ENCODE measurements at places on chromosomes 13 and 19.

- DNase-seq, result no peak
Measured at GRCh38 chr19:13784731-13785452, 10.4 kb upstream of the ZSWIM4 start.

GRCh38 chr13:104473936-104474335 is 1407.7 kb upstream of the SLC10A2 start:
- no peak for DNase-seq

- DNase-seq, result no peak
Measured at GRCh38 chr13:52779103-52779502, 39.5 kb upstream of the CNMD start.

GRCh38 chr19:48310227-48310626 is 15.1 kb upstream of the EMP3 start:
- no peak for DNase-seq

- DNase-seq, result no peak
Measured at GRCh38 chr19:17772172-17772571, 20.9 kb downstream of the FCHO1 start.

- DNase-seq, result no peak
Measured at GRCh38 chr13:44617648-44618047, 41.5 kb upstream of the TSC22D1 start.

DNA sequence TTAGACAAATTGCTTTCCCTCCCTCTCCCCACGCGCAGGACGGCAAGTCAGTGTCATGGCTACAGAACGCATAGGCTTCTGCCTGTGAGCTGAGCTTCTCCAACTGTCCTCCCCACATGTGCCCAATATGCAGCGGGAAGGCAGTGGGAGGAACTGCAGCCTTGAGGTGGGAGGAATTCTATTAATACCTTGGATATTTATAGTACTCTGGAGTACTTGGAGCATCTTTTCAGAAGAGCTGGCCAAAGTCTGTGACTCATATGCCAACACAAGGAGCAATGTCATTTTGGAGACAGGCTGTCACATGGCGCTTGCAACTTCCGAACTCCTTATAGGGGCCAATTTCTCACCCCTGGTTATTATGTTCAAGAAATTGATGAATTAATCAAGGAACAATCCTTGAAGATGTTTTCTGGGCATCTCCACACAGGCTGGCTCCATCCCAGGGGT is 245.0 kb upstream of the SERP2 start:
- no peak for DNase-seq

GRCh38 chr19:5152767-5153532 is 184.0 kb downstream of the KDM4B start:
- DNase-seq, result no peak

- DNase-seq, result no peak
Measured at GRCh38 chr13:71096421-71096820, 770.6 kb downstream of the DACH1 start.

GRCh38 chr19:52345162-52345561 is 9.1 kb downstream of the ZNF610 start:
- DNase-seq, result no peak

GRCh38 chr19:57319869-57320179 is 448 bp upstream of the ZNF543 start:
- DNase-seq, result no peak

DNA sequence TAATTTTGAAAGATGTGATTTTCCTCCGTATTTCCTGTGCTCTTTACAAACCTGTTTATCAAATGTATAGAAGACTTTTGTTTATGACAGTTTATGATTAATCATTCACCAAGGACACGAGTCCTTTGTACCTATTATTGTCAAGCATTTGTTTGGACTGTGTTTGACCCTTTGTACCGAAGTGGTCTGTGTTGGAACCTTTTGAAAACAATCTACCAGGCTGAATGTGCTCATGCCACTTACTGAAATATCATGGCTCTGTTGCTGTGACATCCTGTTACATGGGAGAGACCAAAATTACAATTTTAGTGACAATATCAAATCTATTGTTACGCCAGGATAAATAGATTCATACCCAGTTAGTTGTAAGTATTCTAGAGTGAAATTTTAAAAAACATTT is 193.6 kb downstream of the IRS2 start:
- no peak for DNase-seq

- no peak for DNase-seq
Measured at GRCh38 chr13:40060296-40061007, 405.0 kb downstream of the COG6 start.

- no peak for DNase-seq
Measured at GRCh38 chr19:12985049-12985776, 10.1 kb upstream of the NFIX start.

- no peak for DNase-seq
Measured at GRCh38 chr19:58586133-58586765, 13.1 kb upstream of the MZF1 start.

DNA sequence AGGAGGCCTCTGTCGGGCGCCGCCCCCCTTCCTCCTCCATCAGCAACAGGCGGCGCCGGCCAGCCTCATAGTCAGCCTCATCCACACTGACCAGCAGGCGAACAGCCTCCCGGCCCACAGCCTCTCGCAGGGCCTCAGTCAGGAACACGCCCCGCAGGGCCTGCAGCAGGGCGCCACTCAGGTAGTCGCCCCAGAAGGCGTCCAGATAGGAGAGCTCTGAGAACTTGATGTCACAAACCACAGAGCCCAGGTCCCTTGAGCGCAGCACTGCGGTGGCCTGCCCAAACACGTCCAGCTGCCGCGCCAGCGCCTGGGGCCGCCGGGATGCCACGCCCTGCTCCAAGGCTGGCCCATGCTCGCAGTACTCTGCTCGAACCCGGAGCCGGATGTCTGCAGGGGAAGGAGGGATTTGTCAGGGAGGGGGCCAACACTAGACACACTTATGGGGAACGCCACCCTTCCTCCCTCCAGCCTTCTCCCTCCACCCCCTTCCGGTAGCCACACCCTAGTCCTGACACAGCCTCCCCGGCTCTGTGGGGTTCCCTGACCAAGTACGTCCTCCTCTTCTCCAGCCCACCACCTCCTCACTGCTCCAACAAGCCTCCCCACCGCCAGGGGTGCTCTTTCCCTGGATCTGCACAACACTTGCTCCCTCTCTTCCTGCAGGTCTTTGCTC is 17.9 kb downstream of the DEDD2 start:
- no peak for DNase-seq

- DNase-seq, result no peak
Measured at GRCh38 chr19:31424861-31425620, 75.8 kb upstream of the TSHZ3 start.

GRCh38 chr19:56637976-56638555 is 4.9 kb upstream of the SMIM17 start:
- DNase-seq, result peak; percentile 53

DNA sequence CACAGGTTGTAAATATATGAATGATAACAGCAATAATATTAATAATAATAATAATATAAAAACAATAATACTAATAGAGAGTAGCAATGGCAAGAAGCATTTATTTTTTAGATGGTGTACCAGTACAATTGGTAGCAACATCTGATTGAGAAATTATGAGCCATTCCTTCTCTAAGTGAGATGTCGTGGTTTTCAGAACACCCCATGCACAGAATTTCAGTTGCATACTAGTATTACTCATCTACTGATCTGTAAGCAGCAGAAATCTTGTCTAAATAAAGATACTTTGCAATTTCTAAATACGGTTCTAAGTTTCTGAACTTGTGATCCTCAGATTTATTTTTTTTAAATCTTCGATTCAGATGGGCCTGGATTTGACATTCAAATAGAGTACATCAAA is 788.0 kb upstream of the ATXN8OS start:
- DNase-seq, result no peak

- no peak for DNase-seq
Measured at GRCh38 chr19:51323481-51324166, 12.2 kb downstream of the IGLON5 start.

- DNase-seq, result no peak
Measured at GRCh38 chr13:70666883-70667556, 558.8 kb upstream of the KLHL1 start.

DNA sequence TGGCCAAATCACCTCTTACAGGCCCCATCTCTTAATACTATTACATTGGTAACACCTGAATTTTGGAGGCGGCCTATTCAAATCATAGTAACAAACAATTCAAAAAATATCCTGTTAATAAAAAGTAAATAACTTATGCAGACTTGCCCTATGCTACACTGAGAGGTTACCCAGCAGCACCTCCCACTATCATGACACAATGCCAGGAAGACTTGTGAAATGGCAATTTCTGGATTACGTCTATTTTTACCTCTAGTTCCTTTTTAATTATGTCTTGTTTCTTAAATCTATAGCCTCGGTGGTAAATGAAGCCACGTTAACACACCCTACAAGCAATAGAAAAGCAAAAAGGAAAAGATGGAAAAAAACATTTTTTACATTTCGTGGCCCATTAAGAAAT is 6.2 kb upstream of the DZIP1 start:
- DNase-seq, result no peak

- no peak for DNase-seq
Measured at GRCh38 chr19:46298479-46299003, 1.7 kb downstream of the HIF3A start.

GRCh38 chr13:19181021-19181620 is 503 bp downstream of the TUBA3C start:
- no peak for DNase-seq

DNA sequence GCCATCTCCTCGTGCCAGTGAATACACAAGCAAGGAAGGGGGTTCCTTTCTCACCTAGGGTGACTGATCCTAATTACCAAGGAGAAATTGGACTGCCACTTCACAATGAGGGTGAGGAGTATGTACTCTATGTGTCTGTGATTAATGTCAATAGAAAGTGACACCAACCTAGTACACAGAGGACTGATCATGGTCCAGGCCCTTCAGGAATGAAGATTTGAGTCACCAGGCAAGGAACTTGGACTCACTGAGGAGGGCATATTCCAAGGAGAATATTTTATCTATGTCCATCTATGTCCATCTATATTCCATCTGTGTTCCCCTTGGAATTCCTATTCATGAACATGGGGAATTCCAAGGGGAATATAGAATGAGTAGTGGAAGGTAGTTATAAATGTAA is 9.2 kb upstream of the ALOX5AP start:
- DNase-seq, result no peak

DNA sequence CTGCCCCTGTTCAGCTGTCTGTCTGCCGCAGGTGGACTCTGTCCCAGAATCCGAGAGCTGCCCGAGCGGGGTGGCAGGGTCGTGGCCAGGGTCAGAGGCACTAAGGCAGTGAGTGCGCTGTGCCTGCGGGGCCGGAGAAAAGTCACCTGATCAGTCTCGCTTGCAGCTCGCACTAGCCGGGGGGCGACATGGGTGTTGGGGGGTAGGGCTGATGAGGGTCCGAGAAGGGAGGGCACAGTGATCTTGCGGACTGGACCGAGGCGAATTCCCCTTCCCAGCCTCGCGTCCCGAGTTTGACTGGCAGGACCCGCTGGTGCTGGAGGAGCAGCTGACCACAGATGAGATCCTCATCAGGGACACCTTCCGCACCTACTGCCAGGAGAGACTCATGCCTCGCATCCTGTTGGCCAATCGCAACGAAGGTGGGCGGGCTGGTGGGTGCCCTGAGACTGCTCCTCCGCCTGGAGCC is 627 bp downstream of the GCDH start:
- no peak for DNase-seq

DNA sequence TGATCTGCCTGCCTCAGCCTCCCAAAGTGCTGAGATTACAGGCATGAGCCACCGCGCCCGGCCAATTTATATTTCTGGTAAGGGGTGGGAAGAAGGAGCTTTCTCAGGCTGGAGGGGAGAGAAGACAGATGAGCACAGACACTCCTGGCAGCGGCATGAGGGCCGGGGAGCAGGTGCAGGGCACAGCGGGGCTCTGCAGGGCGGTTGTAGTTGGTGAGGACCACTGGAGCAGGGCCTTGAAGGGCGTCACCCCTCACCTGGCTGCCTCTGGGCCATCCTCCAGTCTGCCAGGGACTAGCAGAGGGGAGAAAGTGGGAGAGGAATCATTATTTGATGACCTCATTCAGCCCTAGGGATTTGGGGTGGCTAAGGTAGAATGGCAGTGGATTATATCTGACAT is 8.6 kb upstream of the CSNK1G2 start:
- no peak for DNase-seq

DNA sequence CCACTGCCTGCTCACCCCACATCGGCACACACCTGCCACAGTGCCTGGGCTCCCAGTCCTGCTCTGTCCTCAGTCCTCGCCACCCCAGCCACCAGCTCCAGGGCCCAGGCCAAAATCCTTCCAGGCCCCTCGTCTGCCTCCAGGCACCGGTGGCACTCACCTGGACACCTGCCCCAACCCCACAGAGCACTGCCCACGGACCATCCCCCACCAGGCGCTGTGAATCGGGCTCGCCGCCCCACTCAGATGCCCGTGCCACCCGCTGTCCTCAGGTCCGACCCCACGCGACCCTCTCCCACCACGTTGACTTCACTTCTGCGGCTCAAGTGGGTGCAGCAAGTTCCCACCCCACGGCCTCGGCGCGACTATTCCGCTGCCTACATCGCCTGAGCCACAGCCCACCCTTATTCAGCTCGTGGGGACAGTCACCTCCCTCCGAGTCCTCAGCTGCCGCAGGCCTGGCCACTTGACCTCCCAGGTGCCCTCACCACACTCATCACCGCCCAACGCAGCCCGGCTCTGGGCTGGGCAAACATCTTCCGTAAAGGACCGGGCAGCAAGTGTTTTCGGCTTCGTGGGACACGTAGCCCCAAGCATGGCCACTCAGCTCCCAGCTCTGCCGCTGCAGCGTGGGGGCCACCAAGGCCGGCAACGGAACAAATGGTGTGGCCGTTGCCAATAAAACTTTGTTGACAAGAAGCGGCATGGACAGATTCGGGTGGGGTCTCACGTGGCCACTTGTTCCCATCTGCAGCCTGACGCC is 5.7 kb downstream of the PIP5K1C start:
- DNase-seq, result no peak

- DNase-seq, result no peak
Measured at GRCh38 chr19:29191005-29191404, 21.9 kb downstream of the UQCRFS1 start.

GRCh38 chr13:99865420-99865930 is 106.1 kb downstream of the ZIC5 start:
- DNase-seq, result no peak

- DNase-seq, result no peak
Measured at GRCh38 chr13:82879921-82880320, 1002.4 kb downstream of the SLITRK1 start.

DNA sequence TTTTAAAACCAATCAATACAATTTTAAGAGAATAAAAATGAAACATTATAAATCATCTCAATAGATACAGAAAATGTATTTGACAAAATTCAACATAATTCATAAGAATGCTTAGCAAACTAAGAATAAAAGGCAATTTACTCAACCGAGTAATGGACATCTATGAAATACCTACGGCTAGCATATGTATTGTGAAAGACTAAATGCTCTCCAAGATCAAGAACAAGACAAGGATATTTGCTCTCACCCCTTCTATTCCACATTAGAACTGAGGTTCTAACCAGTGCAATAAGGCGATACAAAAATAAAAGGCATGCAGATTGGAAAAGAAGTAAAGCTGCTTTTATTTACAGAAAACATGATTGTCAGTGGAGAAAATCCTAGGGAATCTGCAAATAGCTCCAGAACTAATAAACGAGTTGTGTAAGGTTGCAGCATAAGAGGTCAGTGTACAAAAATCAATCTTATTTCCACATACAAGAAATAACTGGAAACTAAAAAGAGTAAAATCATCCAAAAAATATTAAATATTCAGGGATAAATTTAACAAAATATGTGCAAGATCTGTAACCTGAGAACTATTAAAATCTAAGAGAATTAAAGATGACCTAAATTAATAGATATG is 16.4 kb downstream of the KATNAL1 start:
- DNase-seq, result no peak

- no peak for DNase-seq
Measured at GRCh38 chr19:4380254-4380727, 20.1 kb downstream of the SH3GL1 start.

Data from non-pigmented ciliary epithelial cell (primary cell).